ENCODE measurements at places on chromosomes 4 and X.

GRCh38 chr4:184906480-184907097, 80.8 kb upstream of the ACSL1 start:
- DNase-seq = no peak

GRCh38 chr4:11497212-11497806, 68.6 kb upstream of the HS3ST1 start:
- no peak for DNase-seq

GRCh38 chrX:148466292-148466691, 34.1 kb upstream of the AFF2 start:
- no peak for DNase-seq

DNA sequence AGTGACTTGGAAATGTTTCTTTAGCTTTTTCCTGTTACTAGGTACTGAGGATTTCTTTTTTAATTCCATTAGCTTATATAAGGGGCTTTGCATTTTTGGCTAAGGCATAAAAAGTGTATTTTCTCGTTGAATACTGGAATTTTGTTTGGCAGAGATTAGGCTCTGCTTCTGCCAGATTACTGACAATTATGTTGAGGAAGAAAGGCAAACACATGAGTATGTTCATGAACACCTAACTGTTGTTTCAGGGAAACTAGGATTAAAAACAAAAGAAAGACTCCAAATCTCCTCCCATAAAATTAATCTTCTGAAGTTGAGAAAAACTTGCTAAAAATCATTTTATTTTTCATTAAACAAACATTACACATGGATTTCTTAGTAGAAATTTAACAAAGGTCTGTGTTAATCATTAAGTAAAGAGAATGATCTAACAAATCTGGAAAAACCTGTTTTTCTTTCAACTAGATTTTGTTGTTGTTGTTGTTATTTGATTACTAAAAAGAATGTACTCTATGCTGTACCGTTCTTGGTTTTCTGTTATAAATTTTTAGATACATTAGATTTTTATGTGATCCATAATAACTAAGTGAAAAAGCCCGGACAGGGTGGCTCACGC, 43.3 kb upstream of the STAG2 start:
- no peak for DNase-seq

DNA sequence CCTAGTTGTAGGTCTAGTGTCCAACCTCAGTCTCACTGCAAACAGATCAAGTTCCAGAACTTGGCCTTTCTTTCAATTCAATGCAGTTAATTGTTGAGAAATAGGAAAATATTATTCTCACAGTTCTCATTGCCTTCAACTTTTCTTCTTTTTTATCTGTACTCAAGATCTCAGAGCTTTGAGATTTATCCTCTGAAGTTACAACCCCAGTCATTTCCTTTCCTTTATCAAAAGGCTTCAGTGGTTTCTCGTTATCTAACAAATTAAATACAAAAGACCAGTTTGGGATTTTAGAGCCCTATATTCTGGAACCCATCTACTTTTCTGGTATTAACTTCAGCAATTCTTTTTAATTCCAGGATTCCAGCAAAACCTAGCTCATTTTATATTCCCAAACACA, 130.2 kb downstream of the TMA16 start:
- no peak for DNase-seq

Data from HS-27A (cell line).